ENCODE measurements at places on chromosomes 2 and 18.

DNA sequence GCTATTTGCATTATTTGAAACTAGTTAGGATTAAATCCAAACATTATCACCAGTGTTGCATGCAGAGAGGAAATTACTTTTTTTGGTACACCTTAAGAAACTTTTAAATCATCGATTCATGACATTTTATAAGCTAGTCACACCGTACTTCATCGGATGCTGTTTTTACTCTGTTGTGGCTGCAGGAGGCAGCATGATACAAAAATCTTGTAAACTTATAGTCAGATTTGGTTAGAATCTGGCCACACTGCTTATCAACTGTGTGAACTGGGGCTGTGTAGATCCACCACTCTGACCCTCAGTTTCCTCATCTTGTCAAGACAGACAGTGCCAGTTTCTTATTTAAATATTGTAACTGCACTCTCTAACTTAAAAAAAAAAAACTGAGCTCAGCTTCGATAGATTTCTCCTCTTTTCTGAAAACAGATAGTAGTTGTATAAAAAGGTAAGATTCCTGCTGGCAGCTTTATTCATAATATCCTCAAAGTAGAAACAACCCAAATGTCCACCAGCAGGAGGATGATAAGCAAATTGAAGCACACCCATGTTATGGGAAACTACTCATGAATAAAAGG, 77.8 kb downstream of the RAPGEF4 start:
- no peak for DNase-seq

DNA sequence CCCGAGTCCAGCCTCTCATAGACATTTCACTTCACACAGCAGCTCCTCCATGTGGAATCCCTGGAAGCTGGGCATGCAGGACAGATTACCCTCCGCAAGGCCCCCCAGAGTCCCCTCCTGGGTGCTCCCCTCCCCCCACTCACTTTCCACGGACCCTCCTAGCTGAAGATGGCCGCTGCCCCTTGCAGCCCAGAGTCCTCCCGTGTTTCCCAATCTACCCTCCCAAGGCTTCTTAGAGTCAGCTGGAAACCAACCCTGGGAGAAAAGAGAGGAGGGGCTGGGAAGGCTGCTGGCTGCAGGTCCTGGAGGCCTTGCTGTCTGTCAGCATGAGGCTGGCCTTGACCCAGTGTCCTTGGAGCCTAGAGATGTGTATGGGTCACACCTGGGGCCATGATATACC, 49.0 kb upstream of the HAAO start:
- no peak for DNase-seq

DNA sequence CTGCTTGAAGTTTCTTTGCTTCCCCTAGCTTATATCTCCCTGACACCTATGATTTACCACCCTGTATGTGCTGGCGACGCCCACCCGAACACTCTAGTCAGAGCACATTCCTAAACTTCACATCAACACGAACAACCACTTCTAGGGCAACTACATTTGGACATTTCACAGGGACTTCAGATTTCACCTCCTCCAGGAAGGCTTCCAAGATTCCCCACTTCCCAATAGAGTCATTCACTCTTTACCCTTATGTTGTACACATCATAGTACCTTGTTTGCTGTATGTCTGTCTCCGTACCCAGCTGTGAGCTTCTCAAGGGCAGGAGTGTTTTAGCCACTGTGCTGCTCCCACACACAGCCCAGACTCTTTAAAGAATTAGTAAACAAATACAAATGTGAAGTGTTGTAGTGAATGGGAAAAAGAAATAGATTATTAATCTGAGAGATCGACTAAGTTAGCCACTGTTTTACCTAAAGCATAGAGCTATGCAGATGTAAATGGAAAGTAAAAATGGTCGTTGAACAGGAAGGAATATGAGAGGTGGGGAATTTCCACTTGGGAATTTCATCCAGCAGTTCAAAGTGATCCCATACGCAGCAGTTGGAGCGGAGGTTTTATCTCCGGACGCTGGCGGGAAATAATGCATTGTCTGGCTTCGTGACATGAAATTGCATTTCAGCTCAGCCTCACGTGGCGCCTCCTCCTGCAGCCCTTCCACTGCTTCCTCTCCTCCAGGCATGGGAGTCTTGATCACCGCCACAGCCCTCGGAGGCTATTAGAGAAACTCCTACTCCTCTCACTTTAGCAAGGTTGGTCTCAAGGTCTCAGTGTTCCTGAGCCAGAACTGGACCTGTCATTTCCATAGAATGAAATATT, 233.4 kb upstream of the COPS8 start:
- no peak for DNase-seq

GRCh38 chr2:236536727-236537398, 32.8 kb upstream of the ACKR3 start:
- DNase-seq = no peak

GRCh38 chr2:223943561-223944008, 1.6 kb downstream of the WDFY1 start:
- no peak for DNase-seq

Measured in NCI-H1694 (cell line).